ENCODE measurements at places on chromosomes 7 and 10.

DNA sequence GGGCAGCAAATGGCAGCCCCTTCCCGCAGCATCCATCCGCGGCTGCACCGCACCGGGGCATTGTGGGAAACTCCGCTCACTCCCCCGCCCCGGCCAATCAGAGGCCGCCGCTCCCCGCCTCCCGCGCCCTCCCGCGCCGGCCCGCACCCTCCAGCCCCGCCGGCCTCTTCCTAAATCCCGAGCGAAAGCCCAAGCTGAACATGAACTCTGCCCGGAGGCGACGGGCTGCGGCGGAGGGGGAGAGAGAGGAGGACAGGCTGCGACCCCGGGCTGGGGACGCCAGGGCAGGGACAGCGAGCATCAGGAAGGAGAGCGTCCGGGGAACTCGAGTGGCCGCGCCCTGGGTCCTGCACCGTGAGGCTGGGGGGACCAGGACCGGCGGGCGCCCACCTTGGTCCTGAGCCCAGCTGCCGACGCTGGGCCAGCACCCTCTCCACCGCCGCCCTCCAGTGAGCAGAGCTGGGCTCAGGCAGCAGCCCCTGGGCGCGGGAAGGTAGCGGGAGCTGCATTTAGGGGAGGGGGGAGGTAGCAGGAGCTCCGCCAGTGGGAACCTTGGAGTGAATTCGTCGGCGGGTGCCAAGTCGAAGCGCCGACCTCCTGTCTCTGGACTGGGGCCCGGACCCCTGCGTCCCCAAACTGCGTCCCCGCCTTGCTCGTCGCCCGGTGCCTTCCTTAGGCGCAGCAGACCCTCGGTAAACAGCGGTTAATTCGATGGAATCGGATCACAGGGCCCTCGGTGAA lies at the start of gene DGKI:
TSS of gene DGKI (minus strand) at position 148 of the 741 bp plus-strand sequence.
- DNase-seq: no peak

- DNase-seq: no peak
Observed at GRCh38 chr10:71266147-71266917, 52.7 kb upstream of the SLC29A3 start.

DNA sequence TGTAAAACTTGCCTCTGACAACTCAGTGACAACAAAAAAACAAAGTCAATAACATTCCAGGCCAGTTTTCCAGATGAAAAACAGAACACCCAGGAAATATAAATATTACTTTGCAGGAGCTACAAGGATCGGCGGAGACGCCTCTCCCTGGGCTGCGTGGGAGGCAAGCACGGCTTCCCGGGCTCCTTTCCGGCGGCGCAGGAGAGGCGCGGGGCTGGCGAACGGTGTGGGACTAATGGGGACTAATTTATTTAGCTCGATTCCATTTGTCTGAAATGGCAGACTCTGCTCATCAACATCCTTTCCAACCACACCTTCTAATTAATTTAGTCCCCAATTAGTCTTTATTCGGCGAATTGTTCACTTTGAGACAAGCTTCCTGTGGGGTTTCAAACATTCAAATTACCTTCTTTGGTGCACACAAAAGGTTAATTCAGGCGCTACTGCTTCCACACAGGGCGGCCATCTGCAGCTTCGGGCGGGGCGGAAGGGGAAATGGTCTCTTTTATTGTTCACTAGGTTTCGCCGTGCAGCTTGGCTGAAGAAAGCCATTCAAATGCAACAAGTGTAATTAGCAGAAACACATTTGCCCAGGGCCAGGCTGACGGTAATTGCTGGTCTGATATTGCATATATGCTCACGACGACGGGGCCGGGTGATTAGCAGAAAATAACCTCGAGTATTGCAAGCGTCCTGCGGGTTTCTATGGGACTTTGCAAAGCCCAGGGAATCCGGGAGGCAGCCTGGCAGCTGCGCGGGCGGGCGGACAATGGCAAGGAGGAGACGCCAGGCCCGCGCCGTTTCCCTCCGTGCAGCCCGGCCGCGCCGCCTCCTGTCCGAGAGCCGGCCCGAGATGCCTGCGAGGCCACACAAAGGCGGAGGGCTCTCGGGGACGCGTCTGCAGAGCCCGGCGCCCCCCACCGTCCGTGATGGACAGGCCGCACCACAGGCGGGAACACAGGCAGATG lies 270.1 kb downstream of the PTPRN2 start:
- no peak for DNase-seq

DNA sequence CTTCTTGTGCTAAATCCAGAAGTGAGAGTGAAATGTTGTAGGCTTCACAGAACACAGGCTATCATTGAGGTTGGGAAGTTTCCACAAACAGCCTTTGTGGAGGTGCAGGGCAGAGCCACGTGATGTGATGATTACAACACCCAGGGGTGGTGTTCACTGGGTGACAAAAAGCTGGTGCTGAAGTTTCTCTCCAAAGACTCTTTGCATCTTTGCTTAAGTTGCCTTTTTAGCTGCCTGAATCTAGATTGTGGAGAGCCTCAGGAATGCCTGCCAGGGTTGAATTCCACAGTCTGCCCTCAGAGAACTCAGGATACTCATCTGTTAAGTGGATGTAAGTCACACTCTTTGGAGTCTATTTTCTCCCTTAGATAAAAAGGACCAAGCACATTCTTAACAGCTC lies 56.3 kb downstream of the PLXNA4 start:
- no peak for DNase-seq

- DNase-seq: no peak
Observed at GRCh38 chr7:126856691-126857291, 395.9 kb downstream of the GRM8 start.

DNA sequence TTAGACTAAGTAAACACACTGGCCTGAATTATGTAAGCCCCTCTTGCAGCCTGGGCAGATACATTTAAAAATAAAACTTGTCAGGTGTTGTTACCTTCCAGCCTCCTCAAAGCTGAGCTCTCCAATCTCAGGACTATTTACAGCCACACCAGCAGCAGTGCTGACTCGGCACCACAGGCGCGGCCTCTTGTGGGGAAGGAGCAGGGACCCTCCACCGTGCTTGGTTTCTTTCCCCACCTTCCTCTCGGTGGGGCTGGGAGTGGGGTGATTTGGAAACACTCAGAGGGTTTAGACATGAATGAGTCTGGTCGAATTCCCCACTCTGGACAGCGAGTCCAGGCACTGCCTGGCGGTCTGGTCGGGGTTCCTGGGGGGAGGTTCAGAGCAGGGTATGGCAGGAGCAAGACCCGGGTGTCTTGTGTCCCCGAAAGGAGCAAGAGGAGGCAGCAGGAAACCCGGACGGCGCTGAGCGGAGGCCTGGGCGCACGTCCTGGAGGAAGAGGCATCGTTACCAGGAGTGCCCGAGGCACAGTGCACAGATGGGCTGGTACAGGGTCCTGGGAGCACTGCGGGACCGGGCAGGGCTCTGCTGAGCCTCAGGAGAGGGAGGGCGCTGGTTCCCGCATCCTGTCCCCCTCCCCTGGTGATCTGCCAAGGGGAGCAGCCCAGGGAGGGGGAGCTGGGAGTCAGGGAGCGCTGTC lies 29.2 kb upstream of the CFAP46 start:
- no peak for DNase-seq

- DNase-seq: no peak
Observed at GRCh38 chr10:63760708-63761047, 239.5 kb downstream of the REEP3 start.

DNA sequence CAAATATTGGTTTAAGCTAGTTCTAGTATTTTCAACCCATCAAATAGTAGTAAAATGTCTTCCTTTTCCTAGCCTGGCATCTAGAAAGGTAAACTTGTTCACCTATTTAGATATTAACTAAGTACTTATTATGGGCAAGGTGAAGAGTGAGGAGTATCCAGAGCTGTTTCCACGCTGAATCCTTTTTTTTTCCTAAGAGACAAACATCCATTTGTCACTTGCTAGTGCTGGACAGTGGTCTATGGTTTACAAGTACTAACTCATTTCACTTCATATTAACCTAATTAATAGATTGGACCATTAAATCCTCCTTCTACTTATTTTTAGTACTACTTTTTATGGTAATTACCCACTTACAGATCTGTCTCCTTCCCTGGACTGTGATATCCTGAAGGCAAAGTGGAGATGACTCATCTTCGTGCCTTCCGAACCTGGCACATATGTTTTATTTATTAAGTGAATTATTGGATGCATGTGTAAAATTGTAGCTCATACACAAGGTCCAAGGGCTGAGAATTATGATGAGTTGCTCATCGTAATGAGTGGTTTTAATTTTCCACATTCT lies 159.6 kb upstream of the IGFBP3 start:
- no peak for DNase-seq

DNA sequence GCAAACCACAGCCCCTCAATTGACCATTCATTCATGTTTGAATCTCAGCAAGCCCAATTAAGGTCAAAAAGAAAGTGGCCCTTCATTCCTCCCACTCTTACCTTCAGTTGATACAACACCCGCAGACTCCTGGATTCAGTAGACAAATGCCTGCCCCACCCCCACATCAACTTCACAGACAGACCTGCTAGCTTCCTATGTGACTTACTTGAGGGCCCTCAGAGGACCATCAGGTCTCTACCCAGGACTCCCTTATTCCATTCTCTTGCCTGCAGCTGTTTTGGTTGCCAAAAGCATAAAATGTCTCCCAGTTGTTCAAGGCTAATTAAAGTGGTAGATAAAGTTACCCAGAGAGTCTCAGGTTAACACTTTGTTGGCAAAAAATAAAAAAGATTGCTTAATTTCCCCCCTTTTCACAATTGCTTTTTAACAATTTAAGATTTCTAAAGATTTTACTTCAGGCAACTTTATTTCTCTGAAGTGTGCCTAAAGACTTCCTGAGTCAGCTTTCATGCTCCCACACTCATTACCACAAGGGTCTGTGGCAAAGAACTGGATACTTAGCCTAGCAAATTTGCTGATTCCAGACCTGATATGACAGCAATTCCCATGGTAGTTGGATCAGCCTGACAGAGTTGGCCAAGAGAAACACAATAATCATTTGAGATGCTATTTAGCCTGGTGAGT lies 3.3 kb upstream of the MTERF1 start:
- DNase-seq: no peak

DNA sequence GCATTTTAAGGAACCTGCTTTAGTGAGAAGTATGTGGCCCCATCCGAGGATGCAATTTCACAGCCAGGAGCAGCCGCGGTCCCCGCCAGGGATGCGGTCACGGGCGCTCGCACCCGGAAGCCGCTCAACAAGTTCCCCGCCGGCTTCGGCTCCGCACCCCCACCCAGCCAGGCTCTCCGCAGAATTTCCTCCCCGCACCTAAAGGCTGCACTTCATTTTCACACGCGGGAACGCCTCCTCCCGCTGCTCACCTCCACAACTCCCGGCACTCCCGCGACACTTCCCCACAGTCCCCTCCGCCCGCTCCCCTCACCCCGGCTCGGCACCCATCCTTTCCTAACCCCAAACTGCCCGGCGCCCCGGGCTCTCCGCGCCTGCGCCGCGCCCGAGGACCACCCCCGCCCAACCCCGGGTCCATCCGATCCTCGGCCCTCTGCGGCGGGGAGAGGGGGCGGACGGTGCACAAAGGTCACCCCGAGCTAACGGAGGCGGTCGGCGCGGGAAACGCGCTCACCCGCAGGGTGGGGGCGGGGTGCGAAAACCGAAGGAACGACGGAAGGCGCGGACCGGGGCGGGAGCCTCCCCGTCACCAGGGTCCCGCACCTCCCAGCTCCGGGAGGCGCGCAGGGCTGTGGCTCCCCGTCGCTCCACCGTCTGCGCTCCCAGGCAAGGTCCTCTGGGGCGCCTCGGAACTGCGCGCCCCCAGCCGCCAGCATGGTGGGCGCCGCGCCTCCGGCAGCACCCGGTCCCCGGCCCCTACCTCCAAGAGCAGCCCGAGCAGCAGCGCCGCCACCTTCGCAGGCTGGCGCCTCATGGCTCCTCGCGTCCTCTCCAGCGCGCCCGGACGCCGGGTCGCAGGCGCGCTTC lies 558 bp downstream of the VOPP1 start:
- DNase-seq: peak; percentile 38

DNA sequence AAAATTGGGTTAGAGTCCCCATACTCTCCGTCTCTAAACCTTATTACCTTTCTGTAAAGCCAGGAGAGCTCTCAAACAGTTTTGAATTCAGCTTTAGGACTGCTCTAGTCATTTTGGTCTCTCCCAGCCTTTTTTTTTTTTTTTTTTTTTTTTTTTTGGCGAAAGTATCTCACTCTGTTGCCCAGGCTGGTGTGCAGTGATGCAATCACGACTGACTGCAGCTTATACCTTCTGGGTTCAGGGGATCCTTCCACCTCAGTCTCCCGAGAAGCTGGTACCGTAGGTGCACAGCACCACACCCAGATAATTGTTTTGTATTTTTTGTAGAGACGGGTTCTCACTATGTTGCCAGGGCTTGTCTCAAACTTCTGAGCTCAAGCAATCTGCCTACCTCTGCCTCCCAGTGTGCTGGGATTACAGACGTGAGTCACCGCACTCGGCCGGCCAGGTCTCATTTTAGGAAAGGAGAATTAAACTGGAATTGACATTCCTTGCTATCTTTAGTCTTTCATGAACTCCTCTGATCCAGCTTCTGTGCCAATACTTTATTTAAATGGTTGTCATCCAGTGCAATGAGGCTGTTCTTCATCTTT lies 31.4 kb upstream of the RSU1 start:
- no peak for DNase-seq

DNA sequence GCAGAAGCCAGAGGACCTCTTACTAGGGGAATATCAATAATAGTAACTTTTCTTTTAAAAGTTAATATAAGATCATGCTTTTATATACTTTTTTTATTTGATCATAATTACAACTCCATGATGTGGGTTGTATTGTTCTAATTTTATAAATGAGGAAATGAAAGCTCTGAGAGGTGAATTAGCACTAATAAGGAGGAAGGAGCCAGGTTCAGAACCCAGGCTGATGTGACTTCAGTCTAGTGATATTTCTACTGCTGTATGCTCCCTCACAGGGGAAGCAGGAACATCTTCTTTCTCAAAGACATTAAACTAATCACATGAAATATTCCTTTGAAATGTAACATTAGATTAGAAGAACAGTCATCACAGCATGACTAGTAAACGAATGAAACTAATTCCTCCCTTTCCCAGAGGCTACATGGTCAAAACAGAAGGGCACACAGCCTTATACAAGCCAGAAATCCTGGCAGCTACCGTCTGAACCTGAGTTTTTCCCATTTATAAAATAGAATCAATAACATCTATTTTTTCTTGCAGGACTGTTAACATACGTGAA lies 81.4 kb upstream of the GJD4 start:
- no peak for DNase-seq

DNA sequence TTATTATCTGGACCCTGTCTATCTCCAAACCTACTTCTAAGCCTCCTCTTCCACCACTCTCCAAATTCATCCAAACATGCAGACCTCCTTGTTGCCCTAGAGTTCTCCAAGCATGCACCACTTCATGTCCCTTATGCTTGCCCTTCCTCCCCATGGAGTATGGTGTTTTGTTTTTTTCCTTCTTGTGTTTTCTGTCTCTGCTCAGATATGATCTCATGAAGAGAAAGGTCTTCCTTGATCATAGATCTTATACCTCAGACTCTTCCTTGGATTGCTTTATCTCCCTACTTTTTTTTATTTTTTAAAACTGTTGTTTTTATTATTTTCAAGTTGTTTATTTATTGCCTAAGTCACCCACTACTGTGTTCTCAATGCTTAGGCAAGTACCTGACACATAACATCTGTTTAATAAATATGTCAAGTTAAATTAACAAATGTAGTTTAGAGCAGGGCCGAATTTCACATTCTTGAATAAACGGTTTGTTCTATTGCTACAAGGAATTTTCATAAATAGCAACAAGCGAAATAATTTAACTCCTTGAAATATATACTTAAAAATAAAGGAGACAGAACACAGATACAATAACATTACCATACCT lies 84.5 kb downstream of the HGF start:
- DNase-seq: no peak

- DNase-seq: no peak
Observed at GRCh38 chr10:81594991-81595390, 280.0 kb upstream of the NRG3 start.

All from activated T-helper 1 cell treated with anti-CD3 and anti-CD28 coated beads, Interleukin-2, amount 50 U/mL, for 16 hours (primary cell).